ENCODE measurements at places on chromosomes 12 and 14.

DNA sequence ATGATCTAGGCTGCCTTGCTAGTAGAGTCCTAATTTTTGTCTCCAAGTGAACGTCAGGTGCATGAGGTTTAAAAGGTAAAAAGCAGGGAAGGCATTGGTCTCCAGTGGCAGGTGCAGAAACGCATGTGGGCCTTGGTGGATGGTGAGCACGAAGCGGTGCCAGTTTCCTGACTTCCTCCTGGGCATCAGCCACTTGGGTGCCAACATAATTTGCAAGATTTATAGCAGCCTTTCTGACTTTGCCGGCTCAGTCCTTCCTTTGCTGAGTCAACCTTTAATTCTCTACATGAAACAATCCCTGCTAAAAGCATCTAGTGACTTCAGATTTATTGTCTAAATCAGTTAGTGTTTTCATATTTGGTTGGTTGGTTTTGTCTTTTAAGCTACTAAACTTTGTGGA lies 355.7 kb upstream of the TMEM132C start:
- no peak for DNase-seq

GRCh38 chr12:95739561-95740313 lies 50.8 kb downstream of the NTN4 start:
- no peak for DNase-seq

DNA sequence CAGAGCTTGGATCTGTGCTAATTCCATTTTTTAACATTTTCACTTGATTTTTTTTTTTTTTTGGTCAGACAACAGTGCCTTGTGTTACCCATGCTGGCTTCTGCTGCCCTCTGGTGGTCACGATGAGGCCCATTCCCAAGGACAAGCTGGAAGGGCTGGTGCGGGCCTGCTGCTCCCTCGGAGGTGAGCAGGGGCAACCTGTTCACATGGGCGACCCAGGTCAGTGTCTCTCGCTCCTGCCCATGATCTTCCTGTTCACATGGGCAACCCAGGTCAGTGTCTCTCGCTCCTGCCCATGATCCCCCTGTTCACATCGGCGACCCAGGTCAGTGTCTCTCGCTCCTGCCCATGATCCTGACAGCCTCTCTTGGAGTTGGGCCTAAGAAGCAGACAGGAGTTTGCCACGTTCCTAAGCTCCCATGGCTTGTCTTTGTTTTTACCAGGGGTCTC lies 59.4 kb downstream of the DGLUCY start:
- DNase-seq: no peak

- no peak for DNase-seq
These were observed 58.6 kb downstream of the SVOP start for GRCh38 chr12:108962256-108962655.

DNA sequence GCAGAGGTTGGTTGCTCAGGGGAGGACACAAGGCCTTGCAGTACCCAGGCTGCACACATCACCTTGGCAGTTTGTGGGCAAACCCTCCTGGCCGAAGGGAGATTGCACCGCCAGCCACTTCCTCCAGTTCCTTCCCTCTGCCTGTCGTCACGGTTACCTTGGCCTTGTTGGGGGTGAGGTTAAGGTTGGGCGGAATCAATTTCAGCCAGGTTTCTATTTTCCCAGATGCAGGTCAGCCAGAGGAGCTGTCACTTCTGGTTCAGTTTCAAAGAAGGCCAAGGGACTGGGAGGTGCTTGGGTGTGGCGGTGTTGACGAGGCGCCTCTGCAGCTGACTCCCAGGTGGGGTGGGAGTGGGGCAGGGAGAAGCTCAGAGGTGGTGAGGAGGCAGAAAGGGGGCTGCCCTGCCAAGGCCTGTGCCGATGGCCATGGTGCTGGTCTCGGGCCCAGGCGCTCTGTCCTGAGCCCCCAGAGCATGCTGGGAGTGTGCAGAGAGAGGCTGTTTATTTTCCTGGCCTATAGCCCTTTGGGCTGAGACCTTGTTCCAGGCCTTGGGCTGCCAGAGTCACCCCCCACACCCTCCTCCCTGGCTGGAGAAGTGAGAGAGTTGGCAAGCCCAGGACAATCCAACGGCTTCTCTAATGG lies 31.4 kb downstream of the JDP2 start:
- DNase-seq: no peak

GRCh38 chr14:59245809-59246295 lies 57.4 kb downstream of the DAAM1 start:
- no peak for DNase-seq

DNA sequence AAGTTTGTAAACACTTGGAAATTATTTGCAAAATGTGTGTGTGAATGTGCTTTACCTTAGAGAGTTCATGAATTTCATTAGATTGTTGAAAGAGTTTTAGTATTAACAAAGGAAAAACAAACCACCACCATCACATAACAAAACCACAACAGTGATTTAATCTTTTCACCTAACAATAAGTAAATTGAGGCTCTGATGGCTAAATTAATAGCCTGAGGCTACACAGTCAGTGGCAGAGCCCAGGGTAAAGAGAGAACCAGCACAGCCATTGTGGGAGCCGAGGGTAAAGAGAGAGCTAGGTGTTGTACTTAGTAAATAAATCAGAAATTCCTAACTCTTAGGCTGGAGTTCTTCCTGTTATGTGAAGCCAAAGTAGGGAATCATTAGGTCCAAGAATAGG lies 51.2 kb upstream of the CAPRIN2 start:
- no peak for DNase-seq

GRCh38 chr12:54046809-54047159 lies 6.9 kb upstream of the HOXC4 start:
- DNase-seq: no peak

DNA sequence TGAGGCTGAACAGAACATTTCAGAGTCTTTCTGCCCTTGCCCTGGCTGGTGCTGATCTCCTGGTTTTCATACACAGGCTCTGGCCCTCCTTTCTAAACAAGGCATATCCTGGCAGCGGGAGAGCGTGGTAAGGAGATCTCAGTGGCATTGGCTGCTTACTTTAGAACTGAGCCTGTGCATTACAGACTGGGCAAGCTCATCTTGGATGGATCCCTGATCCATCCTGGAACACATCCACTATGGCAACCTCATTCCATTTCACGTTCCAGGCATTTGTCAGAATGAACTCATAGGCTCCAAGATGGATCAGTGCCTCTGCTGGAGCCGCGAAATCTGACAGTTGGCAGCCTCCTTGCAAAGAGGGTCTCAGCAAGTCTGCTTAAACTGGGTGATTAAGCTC lies 224.5 kb upstream of the PELI2 start:
- no peak for DNase-seq

DNA sequence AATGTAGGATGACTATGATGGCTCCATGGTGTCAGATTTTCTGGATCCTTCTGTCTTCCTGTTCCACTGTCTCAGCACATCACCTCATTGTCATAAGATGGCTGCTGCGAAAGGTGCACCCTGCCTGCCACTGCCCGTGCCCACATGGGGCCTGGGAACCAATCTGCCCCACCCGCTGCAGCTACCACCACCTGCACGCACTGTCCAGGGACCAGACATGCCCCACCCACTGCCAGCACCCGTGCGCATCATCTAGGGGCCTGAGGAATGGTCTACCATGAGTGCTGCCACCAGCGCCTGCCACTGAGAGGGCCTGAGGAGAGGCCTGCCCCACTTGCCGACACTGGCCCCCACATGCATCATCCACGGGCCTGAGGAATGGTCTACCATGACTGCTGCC lies 23.8 kb downstream of the CYP46A1 start:
- peak; percentile 67 for DNase-seq

GRCh38 chr14:80393766-80394165 lies 182.5 kb upstream of the DIO2 start:
- no peak for DNase-seq

DNA sequence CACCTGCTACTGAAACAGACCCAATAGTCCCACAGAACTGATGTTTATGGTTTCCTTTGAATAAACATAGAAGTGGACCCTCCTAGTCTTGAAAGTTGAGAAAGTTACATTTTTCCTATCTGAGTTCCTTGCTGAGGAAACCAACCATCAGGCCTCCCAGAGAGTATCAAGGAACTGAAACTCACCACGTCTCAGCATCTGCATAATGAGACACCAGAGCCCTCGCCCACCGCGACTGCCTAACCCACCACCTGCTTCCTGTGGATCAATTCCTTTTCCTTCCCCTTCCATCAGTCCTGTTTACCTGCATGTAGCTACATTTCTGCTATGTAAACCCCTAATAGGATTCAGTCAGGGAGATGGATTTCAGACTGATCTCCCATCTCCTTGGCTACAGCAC lies 443.2 kb upstream of the TMEM132C start:
- peak; percentile 16 for DNase-seq

GRCh38 chr14:92529903-92530302 lies 16.3 kb downstream of the RIN3 start:
- DNase-seq: no peak

DNA sequence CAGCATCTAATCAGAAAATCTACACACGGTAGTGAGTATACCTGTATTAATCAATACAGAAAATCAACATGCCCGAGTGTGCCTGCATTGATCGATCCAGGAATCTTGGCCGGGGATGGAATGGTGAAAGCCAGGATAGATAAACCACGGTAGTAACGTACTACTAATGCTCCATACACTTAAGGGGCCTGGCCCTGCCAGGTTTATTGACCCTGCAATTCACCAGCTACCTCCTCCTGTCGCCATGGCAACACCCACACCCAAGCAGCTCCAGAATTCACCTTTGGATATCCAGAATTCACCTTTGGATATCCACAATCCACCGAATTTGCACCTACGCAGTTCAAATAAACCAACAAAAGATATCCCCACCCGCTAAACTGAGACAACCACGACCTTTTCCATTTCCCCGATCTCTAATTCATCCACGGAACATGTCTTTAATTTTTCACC lies 14.8 kb upstream of the CALM1 start:
- no peak for DNase-seq

GRCh38 chr12:124319368-124320050 lies 24.6 kb downstream of the RFLNA start:
- no peak for DNase-seq

- DNase-seq: no peak
These were observed 918 bp downstream of the LIN7A start for GRCh38 chr12:80936642-80937390.

DNA sequence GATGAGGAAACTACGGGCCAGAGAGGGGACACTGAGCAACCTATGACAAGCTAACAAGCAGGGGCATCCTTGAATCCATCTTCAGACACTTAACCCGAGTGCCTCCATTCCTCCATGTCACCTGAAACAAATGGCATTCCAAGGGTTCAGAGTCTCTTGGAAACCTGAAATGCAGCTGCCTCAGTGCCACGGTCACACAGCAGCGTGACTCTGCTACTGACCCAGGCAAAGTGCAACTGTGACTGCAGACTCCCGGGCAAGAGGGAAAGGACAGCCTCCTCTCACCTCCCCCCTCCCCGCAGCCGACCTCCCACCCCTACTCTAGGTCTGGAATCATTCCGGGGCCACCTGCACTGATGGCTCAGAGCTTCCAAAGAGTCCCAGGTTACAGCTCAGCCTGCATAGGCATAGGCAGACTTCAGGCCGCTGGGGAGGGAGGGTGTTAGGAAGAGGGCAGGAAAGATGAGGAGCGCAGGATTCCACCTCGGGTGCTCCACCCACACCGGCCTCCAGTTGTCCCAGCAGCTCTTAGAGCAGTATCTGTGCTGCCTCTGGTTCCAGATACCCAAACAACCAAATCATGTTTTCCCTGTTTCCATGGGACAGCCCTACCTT lies 53.2 kb downstream of the KCNK10 start:
- no peak for DNase-seq

GRCh38 chr12:93748672-93749383 lies 71.7 kb downstream of the CRADD start:
- no peak for DNase-seq

GRCh38 chr12:124904306-124905098 lies 9.9 kb downstream of the UBC start:
- peak; percentile 95 for DNase-seq

DNA sequence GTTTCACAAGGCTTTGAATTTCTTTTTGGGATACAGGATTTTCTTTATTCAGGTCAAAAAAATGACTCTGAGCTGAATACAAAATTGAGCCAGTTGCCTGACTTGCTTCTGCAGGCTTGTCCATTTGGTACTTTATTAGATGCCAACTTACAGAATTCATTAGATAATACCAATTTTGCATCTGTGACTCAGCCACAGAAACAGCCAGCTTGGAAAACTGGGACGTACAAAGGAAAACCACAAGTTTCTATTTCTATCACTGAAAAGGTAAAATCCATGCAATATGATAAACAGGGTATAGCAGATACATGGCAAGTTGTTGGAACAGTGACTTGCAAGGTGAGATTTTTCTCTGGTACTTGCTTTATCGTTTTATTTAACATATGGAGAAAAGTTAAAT lies 5.8 kb downstream of the AP5M1 start:
- no peak for DNase-seq

- no peak for DNase-seq
These were observed 14.0 kb downstream of the CCER1 start for GRCh38 chr12:90940872-90941499.

GRCh38 chr12:124919521-124920352 lies 5.3 kb upstream of the UBC start:
- no peak for DNase-seq

DNA sequence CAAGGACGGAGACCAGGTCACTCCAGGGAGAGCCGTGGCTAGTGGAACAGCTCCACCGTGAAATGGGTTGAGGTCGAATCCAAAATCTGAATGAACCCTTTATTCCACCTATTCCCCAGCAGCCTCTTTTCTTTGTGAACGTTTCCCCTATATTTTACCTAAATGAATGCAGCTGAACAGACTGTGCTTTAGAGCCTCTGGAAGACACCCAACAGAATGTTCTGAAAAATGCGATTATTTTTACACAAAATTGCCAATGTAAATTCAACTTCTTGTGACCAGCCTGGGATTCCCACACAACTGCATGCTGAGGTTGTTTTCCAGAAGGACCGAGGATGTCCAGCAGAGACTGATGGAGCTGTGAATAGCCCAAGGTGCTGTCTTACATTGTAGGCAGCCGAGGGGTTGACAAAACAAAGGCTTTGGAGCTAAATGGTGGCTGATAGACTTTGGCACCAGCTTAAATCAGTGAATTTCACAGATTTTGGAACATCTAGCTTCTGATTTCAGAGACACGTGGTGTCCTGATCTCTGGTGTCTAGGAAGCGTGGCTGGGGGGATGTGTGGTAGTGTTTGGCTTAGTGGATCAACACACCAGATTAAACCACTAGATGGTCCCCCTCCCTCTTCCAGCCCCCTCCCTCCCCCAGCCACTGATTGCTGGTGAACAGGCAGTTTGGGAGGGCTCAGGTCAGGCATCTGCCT lies 150.4 kb downstream of the ZNF664 start:
- no peak for DNase-seq

GRCh38 chr12:128796439-128797118 lies 27.2 kb downstream of the SLC15A4 start:
- DNase-seq: no peak

GRCh38 chr14:66015071-66015780 lies 470.9 kb upstream of the CCDC196 start:
- DNase-seq: no peak

- no peak for DNase-seq
These were observed 2.8 kb upstream of the CCDC196 start for GRCh38 chr14:66483322-66483721.

Measured in vagina (tissue), 2 donors.